ENCODE measurements at places on chromosomes 7 and 10.

DNA sequence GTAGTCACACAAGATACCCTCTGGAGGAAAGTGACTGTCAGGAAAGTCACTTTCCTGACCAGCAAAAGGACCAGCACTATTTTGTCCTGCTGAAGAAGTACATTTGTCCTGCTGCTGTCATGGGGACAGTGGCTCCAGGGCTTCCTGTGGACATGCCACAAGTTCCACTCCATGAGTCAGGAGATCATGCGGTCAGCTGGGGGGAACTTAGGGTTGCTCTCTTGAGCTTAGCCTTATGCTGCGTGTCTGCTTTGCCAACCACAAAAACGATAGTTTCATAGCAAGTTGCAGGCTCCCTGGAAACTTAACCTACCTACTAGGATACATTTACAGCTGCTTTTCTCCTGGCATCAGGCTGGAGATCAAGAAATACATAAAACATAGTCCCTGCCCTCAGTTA, 19.8 kb upstream of the ALOX5 start:
- DNase-seq: no peak

- no peak for DNase-seq
These were observed 277.9 kb downstream of the HPSE2 start for GRCh38 chr10:98957801-98958200.

DNA sequence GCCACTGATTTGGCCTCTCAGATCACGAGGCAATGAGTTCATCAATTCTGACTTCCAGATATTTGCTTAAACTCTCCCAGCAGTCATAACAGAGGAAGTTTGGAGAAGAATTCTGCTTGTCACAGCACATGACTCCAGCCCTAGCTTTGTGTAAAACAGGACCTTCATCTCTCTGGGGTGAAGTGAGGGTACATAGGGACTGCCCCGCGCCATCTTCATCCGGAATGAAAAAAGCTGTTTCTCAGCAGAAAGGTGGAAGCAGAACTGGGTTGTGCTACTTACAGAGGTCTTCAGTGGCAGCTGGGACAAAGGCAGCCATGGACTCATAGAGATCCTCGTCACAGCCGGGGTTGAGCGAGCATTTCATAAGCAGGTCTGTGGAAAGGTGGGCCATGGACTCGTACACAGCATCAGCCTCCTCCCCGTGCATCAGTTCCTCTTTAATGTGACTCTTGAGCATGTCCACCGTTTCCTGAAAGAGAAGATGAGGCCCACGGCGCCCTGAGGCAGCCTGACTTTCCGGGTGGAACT, 58.4 kb upstream of the TM9SF3 start:
- DNase-seq: no peak

- DNase-seq: no peak
These were observed 87.8 kb upstream of the DUSP5 start for GRCh38 chr10:110409926-110410325.

- DNase-seq: no peak
These were observed 121.4 kb downstream of the RNF133 start for GRCh38 chr7:122577449-122578003.

GRCh38 chr7:80440883-80441282, 71.0 kb downstream of the GNAT3 start:
- DNase-seq: no peak
